ENCODE measurements at places on chromosomes 16 and 17.

- no peak for DNase-seq
Observed at GRCh38 chr16:66190411-66190810, 176.1 kb upstream of the CDH5 start.

DNA sequence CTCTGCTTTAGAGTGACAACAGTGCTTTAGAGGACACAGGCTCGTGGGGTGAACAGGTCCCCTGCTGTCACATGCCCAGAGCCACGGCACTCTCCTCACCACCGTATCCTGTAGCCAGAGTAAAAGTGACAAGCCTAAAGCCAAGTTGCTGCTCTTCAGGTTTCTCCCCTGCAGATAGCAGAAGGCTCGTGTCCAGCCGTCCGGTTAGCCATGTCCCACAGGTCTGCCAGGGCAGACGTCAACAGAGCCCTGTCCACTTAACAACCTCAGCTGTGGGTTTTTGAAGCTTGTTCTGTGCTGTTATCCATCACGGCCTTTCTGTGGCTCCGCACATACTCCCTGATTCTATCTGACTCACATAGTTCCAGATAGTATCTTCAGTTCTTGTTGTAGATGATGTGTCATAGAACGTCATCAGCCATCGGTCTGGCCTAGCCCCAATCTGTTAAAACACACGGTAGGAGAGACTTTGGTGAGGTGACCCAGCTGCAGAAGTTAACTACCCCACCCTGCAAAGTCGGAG lies 100.7 kb downstream of the SOCS1 start:
- peak; percentile 24 for DNase-seq

DNA sequence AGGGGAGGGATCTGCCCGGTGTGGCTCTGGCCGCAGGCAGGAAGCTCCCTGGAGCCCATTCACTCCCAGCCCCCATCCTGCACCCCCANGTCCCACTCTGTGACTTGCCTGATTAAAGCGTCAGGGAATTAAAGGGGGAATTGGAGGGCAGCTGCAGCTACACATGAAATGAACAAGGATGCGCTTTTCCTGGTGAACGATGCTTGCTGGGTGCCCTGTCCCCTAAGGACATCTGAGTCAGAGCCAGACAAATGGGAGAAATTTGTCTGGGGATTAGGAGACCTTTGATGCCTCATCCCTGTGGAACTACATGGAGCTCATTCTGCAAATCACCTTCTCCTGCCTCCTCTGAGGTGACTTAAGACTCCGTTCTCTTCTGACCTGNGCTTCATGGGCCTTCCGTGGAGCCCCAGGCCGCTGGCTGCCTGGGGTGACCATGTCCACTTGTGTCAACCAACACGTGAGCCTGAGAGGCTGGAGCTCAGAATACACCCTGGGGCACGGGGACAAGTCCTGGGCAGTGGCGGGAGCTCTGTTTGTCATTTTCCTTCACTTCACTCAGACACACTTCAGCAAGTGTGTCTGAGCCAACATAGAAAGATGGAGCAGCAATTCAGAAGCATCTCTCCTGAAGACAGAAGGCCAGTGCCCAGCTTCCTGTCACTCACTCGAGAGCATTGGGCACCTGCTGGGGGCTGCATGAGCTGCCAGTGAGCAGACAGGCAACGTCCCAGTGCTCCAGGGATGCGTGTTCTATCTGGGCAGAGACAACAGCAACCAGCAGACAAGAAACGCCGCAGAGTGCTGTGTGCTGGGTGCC lies 54.1 kb downstream of the METRNL start:
- no peak for DNase-seq

- DNase-seq = peak; percentile 33
Observed at GRCh38 chr17:76383546-76384221, 725 bp upstream of the SPHK1 start.

GRCh38 chr17:44940768-44941167 lies 6.8 kb downstream of the KIF18B start:
- DNase-seq = no peak

DNA sequence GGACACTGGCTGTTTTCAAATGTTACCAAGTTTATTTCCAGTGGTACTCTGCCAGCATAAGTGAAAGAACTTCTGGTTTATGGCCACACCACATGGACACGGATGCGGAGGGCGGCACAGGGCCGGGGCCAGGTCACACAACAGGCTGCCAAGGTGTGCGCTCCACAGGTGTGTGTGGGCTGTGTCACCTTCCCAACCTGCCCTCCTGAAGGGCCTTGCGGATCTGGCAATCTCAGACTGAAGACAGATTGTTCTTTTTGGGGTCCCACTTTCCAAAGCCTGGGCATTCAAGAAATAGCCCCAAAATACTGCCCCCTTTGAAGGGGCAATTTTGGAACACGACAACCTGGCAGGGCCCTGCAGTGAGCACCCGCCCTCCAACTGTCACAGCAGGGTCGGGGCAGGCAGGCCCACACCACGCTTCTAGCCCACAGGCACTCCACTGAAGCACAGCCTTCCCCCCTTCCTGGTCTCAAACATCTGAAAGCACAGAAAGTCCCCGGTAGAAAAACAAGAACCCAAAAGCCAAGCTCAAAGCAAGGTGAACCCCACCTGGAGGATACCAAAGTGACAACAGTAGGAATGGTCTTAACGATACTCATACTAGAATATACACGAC lies 3.5 kb downstream of the CSNK1D start:
- DNase-seq = no peak

DNA sequence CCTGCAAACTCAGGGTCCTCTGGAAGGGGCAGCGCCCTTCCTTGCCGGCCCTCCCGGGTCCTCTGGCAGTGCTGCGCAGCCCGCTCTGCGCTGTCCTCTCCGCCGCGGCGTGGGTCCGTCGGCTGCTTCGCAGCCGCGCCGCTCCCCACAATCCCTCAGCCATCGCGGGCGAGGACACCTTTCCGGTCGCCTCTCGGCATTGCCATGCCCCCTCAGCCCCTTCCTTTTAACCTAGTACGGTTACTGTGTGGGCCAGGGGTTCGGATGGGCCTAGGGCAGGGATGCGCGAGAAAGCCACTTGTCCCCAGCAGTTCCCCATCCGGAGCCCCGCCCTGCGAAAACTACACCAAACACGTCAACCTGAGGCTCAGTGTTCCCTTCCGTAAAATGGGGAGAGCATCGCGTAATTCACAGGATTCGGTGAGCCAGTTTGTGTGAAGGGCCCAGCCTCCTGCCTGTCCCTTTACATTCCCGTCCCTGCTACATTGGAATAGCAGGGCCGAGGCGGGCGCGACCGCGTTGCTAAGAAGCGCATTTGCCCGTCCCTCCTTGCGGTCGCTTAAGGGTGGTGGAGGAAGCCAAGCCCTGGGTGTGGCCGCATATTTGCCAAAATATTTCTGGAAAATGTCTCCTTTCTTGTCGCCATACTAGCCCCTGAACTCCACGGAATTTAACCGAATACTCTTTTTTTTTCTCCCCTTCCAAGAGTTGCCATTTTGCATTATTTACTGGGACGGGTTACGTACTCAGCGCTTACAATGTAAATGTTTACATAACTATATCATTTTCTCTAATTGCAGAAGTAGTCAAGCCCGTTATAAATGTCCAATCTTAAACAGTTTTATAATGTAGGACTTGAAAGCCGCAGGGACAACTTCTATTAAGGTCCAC lies 13.2 kb downstream of the COPZ2 start:
- peak; percentile 49 for DNase-seq

- no peak for DNase-seq
Observed at GRCh38 chr17:63542218-63542545, 8.1 kb upstream of the DCAF7 start.

- no peak for DNase-seq
Observed at GRCh38 chr17:74446551-74447500, 14.9 kb downstream of the GPRC5C start.

GRCh38 chr16:87765473-87765775 lies 362 bp downstream of the KLHDC4 start:
- no peak for DNase-seq
